Regular cardiac myocyte (primary cell): ENCODE measurements at places on chromosomes 5 and 9. TPM values are rescaled to one million over a fixed set of nuclear protein-coding genes. Genes with fewer than 3 reads are reported as not detected.

The AKNA gene
- 2.1 and 2.8 TPM in 2 replicates for total RNA-seq

The KLF9 gene
- total RNA-seq: 14.6 and 52.7 TPM in 2 replicates

The GAPT gene
- total RNA-seq: not detected in 2 replicates

The FCN2 gene
- 0.28 TPM in 1 of 2 replicates, not detected in the other for total RNA-seq

The GCNT4 gene
- 1.5 and 4.2 TPM in 2 replicates for total RNA-seq

The SUSD3 gene
- 0.19 TPM in 1 of 2 replicates, not detected in the other for total RNA-seq

The HACD4 gene
- 3.5 and 4.5 TPM in 2 replicates for total RNA-seq

The CTSV gene
- total RNA-seq: under 0.01 and 0.38 TPM in 2 replicates

The C8G gene
- 0.19 TPM in 1 of 2 replicates, not detected in the other for total RNA-seq

The STPG3 gene
- not detected in 2 replicates for total RNA-seq

The ABCA2 gene
- 10.4 and 20.3 TPM in 2 replicates for total RNA-seq

The AQP7 gene
- 0.19 TPM in 1 of 2 replicates, not detected in the other for total RNA-seq

The ACTBL2 gene
- under 0.01 and 0.19 TPM in 2 replicates for total RNA-seq

The CCDC192 gene
- total RNA-seq: not detected in 2 replicates

The SELENOP gene
- total RNA-seq: 4.8 and 37.2 TPM in 2 replicates

The PLCXD3 gene
- total RNA-seq: under 0.01 TPM in 2 replicates

The MARCHF11 gene
- not detected in 2 replicates for total RNA-seq

The DCAF12 gene
- 9.3 and 12.8 TPM in 2 replicates for total RNA-seq

The MARVELD2 gene
- total RNA-seq: 0.38 and 0.56 TPM in 2 replicates

The CCNJL gene
- total RNA-seq: 0.58 and 0.85 TPM in 2 replicates

The PCDHB10 gene
- 0.19 and 1.7 TPM in 2 replicates for total RNA-seq

The CEL gene
- total RNA-seq: under 0.01 and 0.28 TPM in 2 replicates

The ECPAS gene
- 76.1 and 80.3 TPM in 2 replicates for total RNA-seq

The TNFSF15 gene
- 1.1 and 1.5 TPM in 2 replicates for total RNA-seq

The CDH9 gene
- not detected in 2 replicates for total RNA-seq

The CSF2 gene
- 0.38 and 1.1 TPM in 2 replicates for total RNA-seq

The GLDC gene
- total RNA-seq: 0.85 and 4.8 TPM in 2 replicates

The TEK gene
- 18.6 and 31.1 TPM in 2 replicates for total RNA-seq

The OBP2B gene
- total RNA-seq: not detected in 2 replicates

The BTNL9 gene
- total RNA-seq: not detected in 2 replicates

The TTC33 gene
- total RNA-seq: 14.2 and 16.9 TPM in 2 replicates

The CD72 gene
- total RNA-seq: 0.19 and 0.56 TPM in 2 replicates

The PPP3R2 gene
- not detected in 2 replicates for total RNA-seq

The SH2D3C gene
- total RNA-seq: 0.19 and 0.85 TPM in 2 replicates

The PCDHA4 gene
- 0.19 and 0.85 TPM in 2 replicates for total RNA-seq
